ENCODE measurements at places on chromosomes 5 and 9.

DNA sequence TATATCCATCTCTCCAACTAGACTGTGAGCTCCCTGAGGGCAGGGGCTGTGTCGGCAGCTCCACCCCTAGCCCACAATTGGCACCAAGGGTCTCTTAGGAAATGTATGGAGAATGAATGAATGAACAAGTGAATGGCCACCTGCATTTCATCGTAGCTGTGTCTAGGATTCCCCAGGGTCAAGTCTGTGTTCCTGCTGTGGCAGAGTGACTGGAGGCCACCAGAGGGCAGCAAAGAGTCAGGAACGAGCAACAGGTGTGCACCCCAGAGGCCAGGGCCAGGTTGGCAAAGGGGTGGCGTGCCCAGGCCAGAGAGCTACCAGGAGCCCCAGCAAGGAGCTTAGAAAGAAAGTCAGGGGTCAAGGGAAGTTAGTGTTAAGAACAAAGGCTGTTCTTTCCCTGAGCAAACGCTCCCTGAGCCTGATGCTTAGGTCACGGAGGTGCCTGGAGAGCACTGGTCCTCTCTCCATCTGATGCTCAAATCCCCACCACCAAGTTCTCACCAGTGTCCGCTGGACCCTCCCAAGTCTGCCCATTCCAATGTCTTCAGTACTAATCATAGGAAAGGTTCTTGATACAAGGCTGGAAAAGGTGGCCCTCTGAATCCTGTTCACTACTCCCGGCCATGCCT lies 160.7 kb downstream of the PAX5 start:
- peak; percentile 38 for DNase-seq

DNA sequence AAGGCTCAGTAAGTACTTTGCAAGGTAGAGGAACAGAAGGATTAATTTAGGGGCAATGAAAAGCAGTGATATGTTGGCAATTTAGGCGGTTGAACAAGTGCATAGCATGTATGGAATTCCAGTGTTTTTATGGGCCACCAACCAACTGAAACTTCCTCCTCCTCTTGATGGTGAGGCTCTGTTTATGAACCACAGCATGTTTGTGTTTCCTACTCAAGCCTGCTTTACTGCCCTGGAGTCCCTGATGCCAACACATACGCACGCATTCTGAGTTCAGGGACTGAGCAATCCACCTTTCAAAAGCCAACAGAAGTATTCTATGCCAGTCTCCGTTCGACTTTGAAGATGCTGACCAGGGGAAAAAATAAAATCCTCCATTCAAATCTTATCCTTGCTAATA lies 417.5 kb downstream of the EFNA5 start:
- no peak for DNase-seq

DNA sequence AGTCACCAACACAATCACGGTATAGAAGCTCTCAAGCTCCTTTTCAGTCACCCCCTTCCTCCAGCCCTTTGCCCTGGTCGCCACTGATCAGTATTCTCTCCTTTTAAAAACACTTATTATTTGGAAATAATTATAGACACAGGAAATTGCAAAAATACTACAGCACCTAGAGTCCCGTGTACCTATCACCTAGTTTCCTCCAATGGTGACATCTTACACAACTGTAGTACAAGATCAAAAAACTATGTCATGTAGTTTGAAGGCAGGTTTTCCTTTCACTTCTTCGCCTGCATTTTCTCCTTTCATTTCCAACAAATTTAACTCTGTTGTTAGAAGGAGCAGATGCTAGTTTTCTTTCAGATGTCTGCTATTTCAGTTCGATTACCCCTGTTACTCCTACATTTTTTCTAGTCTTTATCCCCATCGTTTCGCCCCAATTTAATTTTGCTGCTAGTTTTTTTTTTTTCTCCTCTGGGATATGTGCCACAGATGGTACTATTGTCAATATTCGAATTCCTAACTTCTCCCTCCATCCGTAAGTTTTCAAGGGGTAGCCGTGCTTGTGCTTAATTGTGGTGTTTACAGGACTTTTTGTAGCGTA lies 612 bp upstream of the ATG10 start:
- DNase-seq, result peak; percentile 36

GRCh38 chr9:133344071-133344470 lies 3.9 kb downstream of the MED22 start:
- DNase-seq, result no peak

DNA sequence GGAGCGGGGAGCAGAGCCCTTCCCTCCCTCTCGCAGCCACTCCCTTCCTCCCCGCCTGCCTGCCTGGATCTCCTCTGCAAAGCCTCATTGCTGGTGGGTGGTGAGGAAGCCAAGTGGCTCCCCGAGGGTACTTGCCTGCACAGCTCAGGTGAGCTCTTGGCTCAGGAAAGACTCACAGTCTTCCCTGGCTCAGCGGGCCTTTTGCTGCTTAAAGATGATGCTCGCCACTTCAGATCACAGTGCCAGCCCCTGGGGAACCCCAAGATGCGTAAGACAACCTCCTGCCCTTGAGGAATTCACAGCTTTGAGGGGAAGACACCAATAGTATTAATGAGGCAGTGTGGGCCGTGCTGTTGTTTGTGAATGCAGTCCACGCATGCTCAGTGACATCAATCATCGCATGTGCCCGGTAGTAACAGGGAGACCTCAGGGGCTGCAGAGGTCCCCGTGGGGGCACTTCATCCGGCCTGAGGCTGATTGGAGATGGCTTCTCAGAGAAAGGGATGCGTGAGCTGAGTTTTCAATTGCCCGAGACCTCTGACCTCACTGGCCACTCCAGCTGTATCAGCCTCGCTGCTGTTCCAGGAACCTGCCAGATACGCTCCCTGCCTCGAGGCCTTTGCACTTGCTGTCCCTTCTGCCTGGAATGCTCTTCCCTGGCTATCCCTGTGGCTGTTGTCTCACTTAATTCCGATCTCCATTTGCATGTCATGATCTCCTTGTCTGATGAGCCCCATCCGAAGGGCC lies 36.8 kb downstream of the ERGIC1 start:
- DNase-seq, result no peak

- no peak for DNase-seq
Measured at GRCh38 chr5:158910782-158911692, 188.7 kb downstream of the EBF1 start.

- DNase-seq, result no peak
Measured at GRCh38 chr9:76161106-76161505, 233.1 kb downstream of the RFK start.

DNA sequence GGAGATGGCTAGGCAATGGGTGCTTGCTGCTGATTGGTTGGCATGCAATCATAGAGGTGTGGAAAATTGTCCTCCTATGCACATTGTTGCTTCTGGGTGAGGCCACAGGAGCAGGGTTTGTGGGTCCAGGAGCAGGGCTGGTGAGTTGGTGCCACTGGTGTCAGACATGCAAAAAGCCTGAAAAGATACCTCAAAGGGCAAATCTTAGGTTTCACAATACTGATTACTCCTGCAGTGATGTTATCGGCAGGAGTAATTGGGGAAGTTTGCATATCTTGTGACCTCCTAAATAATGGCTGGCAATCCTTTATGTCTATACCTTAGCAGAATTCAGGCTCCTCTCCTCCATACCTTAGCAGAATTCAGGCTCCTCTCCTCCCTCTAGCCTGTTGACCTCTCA lies 25.2 kb downstream of the SLC25A48 start:
- DNase-seq, result no peak

DNA sequence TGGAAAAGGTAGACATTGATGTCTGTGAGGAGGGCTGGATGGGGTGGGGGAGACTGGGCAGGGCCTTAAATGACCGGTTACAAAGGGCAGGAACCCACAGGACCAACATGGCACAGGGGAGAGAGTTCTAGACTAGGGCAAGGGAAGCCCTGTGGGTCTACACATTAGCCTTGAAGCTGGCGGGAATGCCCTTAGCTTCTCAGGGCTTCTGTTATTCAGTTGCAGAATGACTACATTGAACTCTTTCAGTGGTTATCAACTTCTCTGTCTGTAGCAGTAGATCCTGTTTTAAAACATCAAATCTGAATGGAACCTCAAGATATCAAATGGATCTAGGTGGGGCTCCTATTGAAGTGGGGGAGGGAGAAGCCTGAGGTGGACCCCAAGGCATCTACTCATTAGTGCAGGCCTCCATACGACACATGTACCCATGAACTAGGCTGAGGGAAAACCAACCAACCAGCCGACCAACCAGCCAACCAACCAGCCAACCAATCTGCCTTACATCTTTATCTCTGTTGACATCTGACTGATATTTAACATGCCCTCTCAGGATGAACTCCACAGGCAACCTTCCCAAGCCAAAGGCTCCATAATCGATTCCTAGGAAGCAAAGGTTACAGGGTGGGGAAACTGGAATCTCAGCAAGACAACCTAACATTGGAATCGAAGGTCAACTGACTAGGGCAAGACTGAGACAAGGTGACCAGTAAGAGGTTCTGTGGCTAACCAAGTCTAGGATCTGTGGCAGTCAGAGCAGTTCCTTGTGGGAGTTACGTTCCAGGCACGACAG lies 48.3 kb downstream of the DAP start:
- DNase-seq, result no peak

DNA sequence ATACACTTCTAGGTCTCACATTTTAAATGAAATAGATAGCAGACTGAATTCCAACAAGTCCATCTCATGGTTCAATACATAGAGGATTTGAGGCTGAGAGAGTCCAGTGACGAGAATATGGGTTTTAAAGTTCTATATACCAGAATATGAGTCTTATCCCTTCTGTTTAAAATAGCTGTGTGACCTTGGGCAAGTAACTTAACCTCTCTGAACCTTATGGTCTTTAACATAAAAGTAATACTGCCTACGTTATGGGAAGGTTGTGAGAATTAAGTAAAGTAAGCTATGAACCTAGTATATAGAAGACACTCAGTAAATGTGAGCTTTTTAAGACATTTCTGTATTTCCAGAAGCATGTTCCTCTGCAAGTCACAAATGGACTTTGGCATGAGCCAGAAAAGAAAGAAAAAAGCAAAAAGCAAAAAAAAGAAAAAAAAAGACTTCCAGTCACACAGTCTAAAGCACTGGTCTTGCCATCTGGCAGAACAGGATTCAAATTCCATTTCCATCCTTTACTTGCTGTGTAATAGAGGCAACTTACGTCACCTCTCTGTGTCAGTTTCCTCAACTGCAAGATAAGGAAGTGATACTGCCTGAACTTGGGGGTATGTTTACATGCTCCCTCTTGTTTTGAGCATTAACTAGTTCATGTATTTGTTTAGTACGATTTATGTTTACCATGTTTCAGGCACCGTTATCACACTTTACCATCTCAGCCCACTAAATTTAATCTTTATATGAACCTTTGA lies 248.2 kb downstream of the TRIM32 start:
- DNase-seq, result no peak

DNA sequence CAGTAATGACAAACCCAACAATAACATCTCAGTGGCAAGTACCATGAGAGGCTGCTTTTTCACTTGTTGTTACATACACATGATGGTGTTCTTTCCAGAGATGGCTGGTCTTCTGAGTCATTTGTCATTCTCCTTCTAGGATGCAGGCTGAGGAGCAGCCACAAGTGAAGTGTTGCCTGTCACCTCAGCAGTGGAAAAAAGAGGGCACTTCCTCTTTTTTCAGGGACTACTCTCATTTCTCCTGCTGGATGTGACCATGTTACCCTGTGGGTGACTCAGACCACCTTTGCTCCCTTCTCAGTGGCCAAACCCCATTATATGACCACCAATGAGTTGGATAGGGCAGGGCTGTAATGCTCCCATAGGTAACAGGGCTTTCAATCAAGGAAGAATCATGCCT lies 587.0 kb upstream of the ADAMTS16 start:
- DNase-seq, result no peak

GRCh38 chr5:143350751-143351602 lies 52.5 kb downstream of the NR3C1 start:
- DNase-seq, result peak; percentile 10

DNA sequence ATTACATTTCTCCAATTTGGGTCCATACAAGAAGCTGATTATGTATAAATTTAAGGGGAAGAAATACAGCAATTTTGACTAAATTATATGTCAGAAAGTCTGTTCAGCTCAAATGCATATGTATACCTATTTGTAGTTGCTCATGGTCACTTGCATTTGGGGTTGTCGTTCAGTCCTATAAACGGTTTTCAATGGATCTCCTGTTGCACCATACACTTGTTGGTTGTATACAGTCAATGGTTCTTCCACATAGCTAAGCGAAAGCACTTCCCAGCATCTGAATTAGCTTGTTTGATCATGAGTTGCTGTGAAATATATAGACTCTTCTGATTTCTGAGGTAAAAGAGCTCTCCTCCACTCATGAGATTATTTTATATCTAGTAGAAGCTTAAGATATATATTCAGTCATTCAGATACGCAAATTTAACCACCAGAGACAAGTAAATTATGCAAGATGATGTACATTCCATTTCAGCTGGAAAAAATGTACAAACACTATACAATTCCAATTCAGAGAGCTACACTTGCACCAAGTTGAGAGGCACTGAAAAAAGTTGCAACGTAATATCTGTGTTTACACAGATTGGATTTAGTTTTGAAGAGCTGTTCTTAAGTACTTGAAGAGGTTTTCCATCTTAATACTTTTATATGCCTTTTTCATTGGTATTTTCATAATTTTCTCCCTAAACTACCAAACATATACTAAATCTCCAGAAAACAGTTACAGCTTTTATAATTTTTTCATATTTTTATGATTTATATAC lies 64.4 kb upstream of the POU5F2 start:
- DNase-seq, result no peak

GRCh38 chr9:129610473-129611306 lies 10.2 kb downstream of the C9orf50 start:
- peak; percentile 25 for DNase-seq

DNA sequence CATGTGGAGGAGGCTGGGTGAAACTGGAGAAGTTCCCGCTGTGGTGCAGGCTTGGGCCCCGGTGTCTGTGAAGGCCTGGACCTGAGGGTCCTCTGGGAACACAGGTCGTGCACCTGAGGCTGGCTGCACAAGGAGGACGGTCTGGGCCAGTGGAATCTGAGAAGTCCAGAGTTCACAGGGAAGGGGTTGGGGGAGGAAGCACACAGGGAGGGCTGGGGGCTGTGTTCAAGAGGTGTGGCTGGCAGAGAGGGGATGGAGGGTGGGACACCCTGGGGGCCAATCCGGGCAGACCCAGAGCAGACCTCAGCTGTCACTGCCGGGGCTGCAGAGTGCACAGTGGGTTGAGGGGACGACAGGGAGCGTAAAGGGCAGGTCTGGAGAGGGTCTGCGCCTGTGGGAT lies 2.6 kb downstream of the SLC9A3 start:
- no peak for DNase-seq

GRCh38 chr9:27408001-27408400 lies 111.1 kb upstream of the EQTN start:
- no peak for DNase-seq

- DNase-seq, result no peak
Measured at GRCh38 chr5:172051643-172052339, 45.4 kb upstream of the FBXW11 start.

DNA sequence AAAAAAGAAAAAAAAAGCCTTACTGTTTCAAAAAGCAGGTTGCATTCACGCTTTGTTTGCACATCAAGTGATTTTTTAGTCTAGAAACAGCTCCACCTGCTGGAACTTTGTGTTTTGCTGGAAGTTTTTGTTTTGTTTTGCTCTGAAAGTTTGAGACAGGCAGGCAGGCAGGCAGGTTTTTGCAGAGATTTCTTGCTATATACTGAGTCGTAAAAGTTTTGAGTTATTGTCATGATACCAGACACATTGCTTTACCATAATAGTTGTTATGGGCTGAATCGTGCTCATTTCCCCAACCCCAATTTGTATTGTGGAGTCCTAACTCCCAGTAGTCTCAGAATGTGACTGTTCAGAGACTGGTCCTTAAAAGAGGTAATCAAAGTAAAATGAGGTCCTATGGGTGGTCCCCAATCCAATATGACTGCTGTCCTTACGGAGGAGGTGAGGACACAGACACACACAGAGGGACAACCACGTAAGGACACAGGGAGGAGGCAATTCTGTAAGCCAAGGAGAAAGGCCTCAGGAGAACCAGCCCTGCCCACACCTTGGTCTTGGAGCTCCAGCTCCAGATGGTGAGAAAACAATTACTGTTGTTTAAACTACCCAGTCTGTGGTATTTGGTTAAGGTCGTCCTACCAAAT lies 20.9 kb downstream of the OR2Y1 start:
- peak; percentile 13 for DNase-seq
